ENCODE measurements at places on chromosomes 7 and 10.

- DNase-seq, result no peak
These were observed 16.5 kb downstream of the MYPN start for GRCh38 chr10:68125772-68126171.

DNA sequence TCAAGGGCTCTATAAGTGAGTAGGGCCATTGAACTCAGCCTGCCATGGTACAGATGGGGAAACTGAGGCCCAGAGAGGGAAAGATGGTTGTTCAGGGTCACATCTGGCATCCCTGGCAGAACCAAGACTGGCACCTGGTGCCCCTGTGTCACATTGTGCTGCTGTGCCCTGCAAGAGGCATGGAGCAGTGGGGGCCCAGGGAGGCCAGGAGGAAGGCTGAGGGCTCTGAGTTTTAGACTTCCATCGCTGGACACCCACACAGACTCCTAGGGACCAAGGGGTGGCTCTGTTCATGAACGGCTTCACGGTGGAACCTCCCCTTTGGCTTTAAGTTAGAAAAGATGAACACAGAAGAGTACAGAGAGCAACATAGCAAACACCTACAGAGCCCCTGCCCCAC lies 66.7 kb upstream of the AQP1 start:
- DNase-seq, result no peak

DNA sequence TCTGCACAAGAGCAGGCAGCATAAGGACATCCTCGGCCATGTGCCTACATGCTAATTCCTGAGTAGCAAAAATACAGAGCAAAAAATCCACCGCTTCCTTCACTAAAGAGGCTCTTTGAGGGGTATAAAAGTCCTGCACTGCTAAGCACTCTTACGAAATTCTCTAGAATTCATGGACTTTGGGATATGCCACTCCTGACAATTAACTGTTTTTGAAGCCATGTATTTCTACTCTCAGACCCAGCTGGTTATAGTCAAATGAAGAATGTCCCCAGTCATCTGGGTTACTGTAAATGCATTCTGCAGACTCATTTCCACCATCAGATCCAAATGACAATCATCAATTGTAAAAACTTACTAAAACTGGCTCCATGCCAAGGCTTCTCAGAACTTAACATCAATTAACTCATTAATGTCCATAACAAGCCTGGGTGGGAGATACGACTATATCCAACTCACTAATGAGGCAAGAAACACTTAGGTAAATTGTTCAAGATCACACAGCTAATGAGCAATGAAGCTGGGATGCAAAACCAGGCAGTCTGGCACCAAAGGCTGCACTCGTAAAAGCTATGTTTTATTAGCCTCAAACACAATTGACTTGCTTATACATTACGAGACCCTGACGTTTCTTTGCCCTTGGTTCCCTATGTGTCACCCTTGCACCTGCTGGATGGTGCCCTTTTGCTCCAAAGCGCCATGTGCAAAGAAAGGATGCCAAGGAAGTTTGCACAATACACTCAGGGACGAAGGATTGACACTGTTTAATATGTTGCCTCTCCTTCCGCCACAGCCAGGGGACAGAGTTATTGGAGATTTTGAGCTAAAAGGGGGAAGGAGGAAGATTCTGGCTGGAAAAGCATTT lies 250.4 kb downstream of the ELMO1 start:
- no peak for DNase-seq

DNA sequence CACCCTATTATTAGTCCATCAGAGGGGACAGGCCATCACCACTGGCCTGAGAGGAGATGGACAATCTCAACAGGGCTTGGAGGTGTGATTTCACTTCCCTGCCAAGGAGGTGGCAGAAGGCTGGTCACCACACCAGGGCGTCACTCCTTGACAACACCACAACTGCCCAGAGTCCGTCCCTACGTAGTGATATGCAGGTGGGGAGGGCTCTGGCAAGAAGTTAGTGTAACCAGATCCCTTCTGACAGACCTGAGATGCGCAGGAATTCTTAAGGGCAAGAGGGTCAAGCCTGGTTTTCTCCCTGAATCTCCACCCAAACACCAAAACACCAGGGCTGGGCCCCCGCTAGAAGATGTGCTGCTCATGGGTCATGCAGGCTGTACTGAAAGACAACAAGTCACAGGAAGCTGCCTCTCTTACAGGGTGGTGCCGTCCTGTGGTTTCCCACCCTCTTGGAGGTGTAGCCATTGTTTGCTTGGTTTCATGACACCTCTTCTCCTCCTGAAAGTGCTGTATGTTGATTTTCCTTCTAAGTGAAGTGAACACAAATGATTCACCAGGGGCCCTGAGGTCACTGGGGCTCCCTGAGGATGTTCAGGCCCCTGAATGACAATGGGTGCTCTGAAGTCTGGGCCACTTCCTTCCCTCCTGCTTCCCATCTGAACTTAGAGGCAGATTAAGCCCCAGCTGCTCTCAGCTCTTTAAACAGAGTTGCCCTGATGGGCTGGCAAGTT lies 27.1 kb downstream of the ATXN7L1 start:
- DNase-seq, result peak; percentile 53

DNA sequence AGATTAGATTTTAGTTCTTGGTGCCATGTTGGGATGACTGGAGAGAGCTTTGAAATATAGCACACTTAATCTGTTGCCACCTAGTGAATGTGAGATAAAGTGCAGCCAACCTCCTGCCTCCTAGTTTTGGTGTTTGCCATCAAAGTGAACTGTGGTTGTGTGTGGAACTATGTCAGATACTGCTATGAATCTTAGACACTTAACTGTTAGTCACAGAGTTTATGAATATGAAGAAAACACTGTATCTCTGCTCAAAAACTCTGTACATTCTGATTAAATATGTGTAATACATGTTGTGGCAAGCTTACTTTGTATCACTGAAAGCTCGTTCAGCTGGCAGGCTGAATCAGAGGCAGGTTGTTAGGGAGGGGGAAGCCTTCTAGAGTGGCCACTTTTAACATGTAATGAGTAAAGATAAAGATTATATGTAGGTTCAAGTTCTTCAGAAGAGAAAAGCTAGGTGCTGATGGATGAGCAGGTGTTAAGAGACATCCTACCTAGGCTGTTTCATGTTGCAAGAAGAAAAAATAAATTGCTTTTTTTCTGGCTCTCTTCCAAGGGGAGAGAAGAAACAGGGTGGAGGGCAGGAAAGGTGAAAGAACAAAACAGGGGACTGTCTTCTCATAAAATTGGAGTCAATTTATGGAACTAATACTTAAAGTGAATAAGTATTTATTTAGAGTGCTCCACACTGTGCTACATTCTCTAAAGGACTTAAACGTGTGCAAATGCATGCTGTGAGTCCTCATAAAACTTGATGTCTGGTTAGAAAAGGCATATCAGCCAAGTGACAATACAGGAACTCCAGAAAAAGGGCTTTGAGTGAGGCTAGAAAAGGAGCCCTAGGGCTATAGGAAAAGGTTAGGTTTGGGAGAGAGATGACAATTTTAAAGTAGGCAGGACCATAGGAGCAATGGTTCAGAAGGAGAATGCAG lies 14.1 kb upstream of the LAMB1 start:
- no peak for DNase-seq
